ENCODE measurements at places on chromosomes 12 and 14.

GRCh38 chr12:10126413-10126812 is 3.6 kb downstream of the CLEC7A start:
- no peak for DNase-seq

- DNase-seq = no peak
Measured at GRCh38 chr14:24439830-24440605, 2.6 kb downstream of the SDR39U1 start.

- no peak for DNase-seq
Measured at GRCh38 chr14:94175747-94176146, 1.6 kb downstream of the PPP4R4 start.

GRCh38 chr12:11785712-11786111 is 136.2 kb downstream of the ETV6 start:
- DNase-seq = no peak

DNA sequence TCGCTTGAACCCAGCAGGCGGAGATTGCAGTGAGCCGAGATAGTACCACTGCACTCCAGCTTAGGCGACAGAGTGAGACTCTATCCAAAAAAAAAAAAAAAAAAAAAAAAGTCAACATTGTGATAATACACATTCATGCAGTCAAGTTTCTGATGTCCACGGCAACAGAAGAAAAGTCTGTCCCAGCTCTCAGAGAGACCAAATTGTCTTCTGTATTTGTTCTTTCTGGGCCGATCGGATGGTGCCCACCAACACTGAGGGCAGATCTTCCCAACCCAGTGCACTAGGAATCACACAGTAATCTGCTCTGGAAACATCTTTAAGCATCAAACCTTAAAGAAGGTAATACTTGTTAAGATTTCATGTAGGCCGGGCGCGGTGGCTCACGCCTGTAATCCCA is 31.6 kb downstream of the EAPP start:
- no peak for DNase-seq

DNA sequence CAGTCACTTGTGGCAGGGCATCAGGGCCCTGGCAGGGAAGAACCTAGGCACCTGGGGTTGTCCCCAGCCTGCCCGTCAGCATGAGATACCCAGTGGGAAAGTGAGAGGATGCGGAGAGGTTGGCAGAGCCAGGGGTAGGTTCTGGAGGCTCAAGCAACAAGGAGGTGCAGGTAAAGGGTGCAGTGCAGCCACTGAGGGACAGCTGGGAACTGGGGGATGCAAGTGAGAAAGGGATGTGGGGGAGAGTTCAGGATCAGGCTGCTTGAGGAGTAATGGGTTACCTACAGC is 18.7 kb downstream of the VASH1 start:
- DNase-seq = no peak

- DNase-seq = no peak
Measured at GRCh38 chr12:123085730-123086487, 65.0 kb downstream of the PITPNM2 start.

DNA sequence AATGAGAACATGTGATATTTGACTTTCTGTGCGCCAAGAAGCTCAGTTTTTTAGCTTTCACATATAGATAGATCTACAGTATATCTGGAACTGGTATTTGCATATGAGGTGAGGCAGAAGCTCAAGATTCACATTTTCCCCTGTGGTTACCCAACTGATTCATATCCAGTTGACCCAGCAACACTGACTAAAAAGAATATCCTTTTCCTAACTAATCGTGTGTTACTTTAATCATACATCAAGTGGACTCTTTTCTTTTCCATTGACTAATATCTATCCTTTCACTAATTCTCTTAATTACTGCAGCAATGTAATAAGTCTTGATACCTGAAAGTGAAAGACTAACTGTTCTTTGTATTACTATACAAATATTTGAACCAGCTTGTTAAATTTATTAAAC is 236.1 kb downstream of the AEBP2 start:
- no peak for DNase-seq

DNA sequence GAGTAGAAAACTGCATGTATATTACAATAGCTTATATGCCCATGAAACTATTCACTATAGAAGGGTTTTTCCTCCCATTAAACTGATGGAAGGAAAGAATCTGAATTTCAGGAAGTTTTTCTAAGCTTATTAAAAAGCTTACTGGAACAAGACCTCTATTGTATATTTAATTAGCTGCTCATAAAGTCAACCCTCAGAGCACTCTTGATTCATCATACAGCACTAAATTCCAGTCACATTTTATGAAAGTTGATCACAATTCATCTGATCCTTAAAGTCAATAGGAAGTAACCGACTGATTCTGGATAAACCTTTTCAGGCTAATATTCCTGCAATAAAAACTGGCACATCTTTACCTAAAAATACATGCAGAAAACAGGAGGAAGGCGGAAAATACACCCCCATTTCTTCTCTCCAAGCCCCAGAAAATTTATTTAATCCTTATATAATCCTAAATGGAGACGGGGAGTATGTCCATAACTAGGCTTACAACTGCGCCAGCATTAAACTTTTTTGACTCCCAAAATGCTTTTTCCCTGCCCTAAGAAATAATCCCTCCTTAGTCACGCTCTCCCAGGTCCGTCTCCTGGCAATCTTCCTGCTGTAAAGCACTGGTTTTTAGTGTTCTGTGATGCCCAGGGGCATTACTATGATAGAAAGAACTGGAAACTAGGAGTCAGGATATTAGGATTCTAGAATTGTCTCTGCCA is 35.3 kb downstream of the DICER1 start:
- DNase-seq = no peak

DNA sequence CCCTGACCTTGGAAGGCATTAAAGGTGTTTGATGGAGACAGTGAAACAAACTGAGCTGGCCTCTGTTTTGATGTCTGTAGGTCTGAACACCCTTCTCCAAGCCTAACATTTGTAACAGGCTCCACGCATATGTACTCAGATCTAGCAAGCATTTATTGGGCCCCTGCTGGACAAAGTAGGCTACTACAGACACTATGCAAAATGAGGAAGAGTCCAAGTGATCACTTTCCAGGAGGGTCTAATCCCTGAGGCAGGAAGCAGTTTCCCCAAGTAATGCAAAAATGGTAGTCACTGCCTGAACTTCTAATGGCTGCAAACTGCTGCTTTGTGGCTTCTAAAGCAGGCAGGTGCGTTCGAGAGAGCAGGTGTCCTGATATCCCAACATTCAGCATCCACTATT is 405.8 kb downstream of the MED13L start:
- DNase-seq = peak; percentile 60

- DNase-seq = peak; percentile 45
Measured at GRCh38 chr12:89349814-89350213, 2.5 kb downstream of the DUSP6 start.

GRCh38 chr14:58072288-58073071 is 79.5 kb downstream of the ARMH4 start:
- peak; percentile 58 for DNase-seq

- no peak for DNase-seq
Measured at GRCh38 chr14:89750908-89751392, 203.6 kb downstream of the EFCAB11 start.

DNA sequence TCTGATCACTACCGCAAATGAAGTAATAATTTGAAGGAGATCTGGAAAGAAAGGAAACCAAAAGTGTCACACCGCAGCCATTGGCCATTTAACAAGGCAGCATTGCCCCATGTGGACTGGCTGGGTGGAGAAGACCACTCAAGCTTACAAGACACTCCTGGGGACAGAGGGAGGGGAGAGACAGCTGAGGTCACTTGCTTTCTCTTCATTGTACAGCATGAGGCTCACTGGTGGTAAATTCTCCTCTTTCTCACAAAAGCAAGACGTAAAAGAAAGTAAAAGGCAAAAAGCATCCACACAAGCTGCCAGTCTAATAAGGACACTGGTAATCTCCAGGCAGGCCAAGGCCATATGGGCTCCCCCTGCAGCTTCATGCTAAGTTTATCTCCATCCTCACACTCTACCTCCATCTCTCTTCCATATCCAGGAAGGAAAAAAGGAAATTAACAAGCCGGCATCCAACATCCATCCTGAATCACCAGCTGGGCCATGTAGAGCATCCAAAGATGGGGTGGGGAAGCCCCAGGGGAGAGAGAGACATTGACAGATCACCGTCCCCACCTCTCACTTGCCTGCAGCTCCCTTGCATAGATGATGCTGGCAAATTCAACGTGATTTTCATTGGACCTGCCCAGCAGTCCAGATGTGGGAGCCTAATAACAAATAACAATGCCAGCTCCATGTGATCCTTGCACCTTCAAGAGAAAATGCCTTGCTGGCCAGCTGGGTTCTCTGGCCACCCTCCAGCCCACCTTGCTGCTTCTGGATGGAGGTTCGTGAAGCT is 100.6 kb downstream of the DPF3 start:
- no peak for DNase-seq

DNA sequence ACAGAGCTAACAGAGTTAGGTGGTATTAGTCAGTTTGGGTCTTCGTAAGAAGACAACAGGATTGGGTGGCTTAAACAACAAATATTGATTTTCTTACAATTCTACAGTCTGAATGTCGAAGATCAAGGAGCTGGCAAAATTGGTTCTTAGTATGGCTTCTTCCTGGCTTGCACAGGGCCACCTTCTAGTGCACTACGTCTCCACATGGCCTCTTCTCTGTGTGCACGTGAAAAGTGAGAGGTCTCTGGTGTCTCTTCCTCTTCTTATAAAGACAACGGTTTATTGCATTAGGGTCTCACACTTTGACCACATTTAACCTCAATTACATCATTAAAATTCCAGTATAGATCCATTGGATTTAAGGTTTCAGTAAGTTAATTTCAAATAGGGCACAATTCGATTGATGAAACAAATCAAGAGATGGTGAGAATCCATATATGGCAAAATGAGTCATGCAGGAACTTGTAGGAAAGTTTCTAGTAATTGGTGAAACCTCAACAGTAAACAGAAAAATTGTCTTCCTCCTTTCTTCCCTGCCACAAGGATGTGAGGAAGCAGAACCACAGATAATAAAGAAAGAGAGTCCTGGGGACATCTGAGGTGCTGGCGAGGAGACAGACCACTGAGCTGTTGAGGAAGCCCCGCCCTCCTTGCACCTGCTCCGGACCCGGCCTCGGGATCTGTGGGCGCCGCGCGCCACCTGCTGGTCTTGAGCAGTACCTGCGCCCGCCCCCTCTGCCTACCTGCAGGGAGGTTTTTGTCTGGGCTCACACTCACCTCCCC is 846.7 kb downstream of the TMEM121 start:
- peak; percentile 46 for DNase-seq

GRCh38 chr14:66514213-66514612 is 6.3 kb downstream of the GPHN start:
- no peak for DNase-seq

DNA sequence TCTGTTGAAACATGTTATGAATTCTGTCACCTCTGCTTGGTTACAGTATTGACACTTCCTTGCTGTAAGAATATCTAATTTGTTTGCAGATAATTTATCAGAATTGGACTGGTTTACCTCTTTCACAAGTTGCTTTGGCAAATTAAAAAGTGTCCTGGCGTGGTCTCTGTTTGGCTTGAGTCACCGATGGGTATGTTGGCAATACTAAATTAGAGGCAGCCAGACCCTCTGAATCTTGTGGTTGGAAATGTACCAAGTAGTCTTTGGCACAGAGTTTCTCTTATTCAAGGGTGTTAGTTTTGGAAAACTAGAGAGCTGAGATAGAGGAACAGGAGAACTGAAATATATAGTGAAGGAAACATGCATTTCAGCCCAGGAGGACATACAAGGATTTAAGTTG is 521.1 kb upstream of the MGAT4C start:
- DNase-seq = no peak

DNA sequence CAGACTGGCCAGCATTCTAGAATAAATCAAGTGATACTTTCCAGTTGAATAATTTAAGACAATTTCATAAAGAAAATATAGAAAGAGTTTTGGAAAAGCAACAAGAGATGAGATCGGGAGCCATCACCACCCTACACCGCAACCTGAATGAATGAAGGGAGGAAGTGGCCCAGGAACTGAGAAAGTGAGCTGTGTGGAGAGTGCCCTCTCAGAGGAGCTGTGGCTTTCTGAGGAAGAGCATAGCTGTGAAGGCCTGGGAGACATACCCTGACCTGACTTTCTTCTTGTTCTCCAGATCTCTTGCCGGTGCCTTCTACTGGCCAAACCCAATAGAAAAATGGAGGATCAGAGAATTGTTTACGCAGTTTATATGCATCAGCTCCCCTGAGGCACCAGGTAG is 79.3 kb upstream of the TSPAN8 start:
- no peak for DNase-seq

GRCh38 chr12:56629459-56630179 is 507 bp downstream of the BAZ2A start:
- DNase-seq = no peak

GRCh38 chr12:123396543-123396942 is 12.6 kb downstream of the KMT5A start:
- no peak for DNase-seq

- peak; percentile 6 for DNase-seq
Measured at GRCh38 chr12:88854260-88854659, 274.0 kb upstream of the KITLG start.

DNA sequence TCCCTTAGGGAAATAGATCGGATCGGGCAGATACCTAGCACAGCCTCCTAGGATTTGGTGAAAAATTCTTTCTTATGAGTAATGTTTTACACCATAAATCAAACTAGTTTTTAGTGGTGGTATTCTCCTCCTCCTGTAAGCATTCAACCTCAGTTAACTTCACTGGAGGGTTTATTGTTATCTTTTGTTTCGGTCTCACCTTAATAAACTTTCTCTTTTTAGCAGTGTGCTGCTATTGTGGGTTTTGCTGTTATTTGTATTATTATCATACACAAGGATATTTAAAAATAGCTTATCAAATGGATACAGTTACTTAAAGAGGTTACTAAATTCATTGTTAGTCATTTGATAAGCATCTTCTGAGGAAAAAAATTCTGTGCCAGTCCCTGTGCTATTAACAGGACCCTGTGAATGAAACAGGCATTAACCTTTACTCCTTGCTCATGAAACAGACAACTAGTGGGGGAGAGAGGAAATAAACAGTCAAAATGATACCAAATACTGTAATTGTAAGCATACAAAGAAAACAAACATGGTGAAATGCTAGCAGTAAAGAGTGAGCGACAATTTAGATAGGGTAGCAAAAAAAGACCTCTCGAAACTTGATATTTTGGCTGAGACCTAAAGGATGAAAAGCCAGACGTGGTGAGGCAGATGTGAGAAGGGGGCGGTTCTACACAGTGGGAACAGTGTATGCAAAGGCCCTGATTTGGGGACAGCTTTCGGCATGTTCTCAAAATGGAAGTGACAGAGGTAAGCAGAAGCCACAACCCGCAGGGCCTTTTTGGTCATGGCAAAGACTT is 178.7 kb upstream of the SOX5 start:
- DNase-seq = no peak

GRCh38 chr12:45416126-45416525 is 200.2 kb downstream of the ANO6 start:
- DNase-seq = no peak
